ENCODE measurements at places on chromosomes 4 and X.

DNA sequence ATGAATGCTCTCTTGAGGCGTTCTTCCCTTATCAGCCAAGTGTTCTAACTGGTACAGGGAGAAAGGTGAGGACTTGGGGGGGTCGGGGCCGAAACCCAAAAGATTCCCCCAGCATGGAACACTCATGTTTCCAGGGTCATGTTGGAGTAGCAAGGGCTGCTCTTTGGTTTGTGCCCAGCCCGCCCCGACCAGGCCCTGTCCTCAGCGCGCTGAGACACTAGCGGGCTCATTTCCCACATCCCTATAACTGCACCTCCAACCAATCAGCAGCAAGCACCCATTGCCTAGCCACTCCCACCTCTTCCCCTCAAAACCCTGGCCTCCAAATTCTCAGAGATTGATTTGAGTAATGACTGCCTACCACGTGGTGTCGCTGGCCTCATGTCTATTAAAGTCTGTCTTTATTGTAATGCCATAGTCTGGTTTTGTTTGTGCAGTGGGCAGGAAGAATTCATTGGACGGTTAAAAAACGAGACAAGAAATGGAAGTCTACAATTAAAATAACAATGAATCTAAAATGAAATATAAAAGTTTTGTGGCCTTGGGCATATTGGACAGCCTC is 1928.4 kb downstream of the STIM2 start:
- no peak for DNase-seq

DNA sequence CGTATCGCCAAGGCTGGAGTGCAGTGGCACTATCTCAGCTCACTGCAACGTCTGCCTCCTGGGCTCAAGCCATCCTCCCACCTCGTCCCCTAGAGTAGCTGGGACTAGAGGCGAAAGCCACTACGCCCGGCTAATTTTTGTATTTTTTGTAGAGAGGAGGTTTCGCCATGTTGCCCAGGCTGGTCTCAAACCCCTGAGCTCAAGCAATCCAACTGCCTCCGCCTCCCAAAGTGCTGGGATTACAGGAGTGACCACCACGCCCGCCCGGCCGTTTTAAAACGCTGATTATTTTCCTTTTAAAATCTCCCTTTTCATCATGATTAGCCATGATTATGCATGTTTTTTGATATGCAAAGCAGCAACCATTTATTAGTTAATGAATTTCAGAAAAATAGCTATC is 2.2 kb downstream of the N4BP2 start:
- no peak for DNase-seq

DNA sequence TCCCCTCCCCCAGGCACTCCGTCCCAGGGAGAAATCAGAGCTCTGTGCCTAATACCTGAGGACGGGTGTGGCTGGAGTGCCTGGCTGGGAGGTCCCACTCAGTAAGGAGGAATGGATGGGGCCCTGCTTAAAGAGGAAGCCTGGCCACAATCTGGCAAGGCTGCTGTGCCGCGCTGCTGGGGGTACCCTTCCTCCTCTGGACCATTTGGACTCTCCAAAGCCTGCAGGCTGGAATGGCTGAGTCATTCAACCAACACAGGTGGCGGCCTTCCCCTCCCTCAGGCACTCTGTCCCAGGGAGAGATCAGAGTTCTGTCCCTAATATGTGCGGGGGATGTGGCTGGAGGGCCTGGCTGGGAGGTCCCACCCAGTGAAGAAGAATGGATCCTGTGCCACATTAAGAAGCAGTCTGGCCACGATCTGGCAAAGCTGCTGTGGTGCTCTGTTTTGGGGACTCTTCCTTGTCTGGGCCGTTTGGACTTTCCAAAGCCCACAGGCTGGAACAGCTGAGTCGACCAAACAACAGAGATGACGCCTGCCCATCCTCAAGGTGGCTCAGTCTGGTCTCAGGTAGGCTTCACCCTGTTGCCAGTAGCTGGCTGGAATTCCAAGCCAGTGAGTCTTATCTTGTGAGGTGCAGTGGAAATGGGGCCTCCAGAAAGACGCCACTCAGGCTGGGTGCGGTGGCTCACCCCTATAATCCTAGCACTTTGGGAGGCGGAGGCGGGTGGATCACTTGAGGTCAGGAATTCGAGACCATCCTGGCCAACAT is 127.3 kb upstream of the HUWE1 start:
- DNase-seq: no peak

DNA sequence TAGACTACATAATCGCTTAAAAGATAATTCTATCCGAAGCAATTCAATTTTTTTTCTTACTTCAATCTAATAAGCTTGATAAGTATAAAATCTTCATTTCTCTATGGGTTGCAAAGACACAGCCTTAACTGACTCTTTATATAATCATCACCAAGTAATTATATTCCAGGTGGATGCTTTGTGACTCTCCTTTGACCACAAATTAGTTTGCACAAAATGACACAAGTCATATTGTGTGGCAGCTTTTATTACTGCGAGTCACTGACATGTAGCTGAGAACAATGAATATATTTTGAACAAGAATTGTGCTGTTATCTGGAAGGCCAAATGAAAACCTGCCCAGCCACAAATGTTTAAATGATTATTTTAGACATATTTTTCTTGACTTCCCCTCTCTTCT is 1727.8 kb downstream of the ARAP2 start:
- DNase-seq: no peak

DNA sequence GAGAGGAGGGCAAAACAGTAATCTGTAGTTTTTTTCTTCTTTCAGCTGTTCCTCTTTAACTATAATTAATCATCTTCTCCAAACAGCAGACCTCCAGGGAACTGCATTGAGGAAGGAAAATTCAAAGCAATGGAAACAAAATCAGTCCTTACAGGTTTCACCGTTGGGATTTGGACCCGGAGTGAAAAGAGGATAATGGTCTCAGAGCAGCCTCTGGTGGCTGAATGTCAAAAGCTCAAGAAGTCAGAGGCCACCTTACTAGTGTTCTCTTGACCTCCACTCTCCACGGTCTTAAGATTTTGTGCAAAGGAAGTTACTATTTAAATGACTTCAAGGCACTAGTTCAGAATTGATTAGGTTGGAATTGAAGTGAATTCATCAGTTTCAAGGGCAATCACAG is 16.0 kb upstream of the MID1 start:
- DNase-seq: no peak

DNA sequence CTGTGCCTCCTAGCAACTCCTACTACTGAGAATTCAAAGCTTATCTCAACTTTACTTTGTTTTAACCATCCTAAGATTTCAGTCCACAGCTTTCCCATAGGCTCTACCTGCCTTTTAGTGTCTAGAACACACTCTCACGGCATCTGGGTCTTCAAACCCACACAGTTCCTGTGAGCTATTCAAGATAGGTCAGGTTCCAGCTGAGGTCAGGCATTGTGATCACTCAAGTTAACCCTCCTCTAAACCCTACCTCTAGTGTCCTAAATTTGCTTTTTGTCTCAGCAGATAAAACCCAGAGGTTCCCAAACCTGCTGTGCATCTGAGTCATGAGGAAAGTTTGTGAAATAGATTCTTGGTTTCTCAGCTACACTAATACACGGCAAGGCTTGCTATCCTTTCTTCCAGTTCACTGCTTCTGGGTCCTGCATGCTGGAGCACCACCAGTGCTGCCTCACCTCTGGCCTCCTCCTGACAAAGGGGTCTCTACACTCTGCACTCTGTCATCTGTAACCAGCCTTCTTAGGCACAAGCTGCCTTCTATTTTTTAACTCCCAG is 324.6 kb upstream of the MAGEB2 start:
- DNase-seq: no peak

- DNase-seq: no peak
These were observed 884 bp downstream of the IDH3G start for GRCh38 chrX:153793291-153793690.

- DNase-seq: no peak
These were observed 19.1 kb downstream of the STARD8 start for GRCh38 chrX:68666580-68666979.

- no peak for DNase-seq
These were observed 81.9 kb downstream of the TMEM144 start for GRCh38 chr4:158292156-158292555.

GRCh38 chrX:18464499-18464898 is 39.1 kb downstream of the CDKL5 start:
- DNase-seq: no peak

DNA sequence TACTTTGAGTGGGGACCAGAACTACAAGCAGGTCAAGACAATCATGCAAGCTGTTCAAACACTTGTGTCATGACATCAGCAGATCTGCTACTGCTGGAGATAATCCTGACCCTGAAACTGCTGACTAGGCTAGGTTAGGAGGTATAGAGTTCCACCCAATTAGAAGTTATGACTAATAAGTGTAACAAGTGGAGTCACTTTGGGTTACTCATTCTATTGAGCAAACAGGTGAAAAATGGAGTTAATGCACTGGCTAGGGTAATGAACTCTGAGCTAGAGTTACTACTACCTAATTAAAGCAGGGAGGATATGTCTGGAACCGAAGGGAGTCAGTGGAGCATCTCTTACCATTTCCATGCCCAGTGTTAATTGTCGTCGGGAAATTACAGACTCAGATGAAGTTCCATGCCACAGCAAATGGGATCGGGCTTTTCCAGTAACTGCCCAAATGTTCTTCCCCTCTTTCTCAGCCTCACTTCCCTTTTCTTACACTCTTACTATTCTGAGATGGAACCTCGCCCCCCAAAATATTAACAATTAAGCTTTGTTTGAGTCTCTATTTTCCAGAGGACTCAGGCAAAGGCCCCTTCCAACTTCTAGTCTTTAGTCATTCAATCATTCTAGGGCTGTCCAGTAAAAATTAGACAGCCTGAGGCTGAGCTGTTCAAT is 19.8 kb upstream of the MANBA start:
- no peak for DNase-seq

GRCh38 chr4:54819034-54819433 is 161.3 kb downstream of the KIT start:
- DNase-seq: no peak

GRCh38 chrX:118536204-118536603 is 40.6 kb downstream of the DOCK11 start:
- no peak for DNase-seq

DNA sequence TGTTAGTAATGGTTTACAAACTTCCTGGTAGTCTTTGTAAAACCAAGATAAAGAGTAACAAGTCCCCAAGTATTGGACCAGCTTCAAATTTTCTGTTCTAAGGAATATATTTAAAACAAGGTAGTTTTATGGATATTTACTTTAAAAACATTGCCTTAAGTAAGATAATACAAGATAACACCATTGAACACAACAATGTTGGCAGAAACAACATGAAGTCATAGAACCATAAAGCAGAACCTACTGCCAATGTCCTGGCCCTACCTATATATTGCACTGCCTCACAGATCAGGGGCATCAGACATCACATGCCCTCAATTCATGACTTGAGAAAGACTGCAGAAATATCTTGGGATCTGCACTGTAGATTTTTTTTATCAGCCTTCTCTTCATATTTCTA is 1176.2 kb downstream of the PCDH7 start:
- DNase-seq: no peak

DNA sequence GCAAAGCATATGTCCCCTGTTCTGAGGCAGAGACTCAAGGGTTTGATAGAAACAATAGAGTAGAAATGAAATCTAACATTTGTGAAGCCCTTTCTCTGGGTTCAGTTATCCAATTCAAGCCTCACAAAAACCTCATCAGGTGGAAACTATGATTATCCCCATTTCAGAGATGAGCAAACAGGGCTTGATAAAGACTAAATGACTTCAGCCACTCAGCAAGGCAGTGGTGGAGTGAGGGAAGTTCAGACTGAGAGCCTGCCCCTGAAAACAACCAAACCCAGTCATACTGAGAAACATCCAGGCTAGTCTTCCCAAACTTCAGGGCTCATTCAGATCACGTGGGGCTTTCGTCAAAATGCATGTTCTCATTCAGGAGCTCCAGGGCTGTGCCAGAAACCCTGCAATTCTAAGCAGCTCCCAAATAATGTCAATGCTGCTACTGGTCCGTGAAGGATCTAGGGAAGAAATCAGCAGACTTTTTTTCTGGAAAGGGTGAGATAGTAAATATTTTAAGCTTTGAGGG is 109.6 kb upstream of the KIT start:
- no peak for DNase-seq

- no peak for DNase-seq
These were observed 93.7 kb upstream of the ZNF827 start for GRCh38 chr4:146032234-146032860.
